ENCODE measurements at places on chromosomes 1 and 21. TPM values are rescaled to one million over a fixed set of nuclear protein-coding genes. Genes with fewer than 3 reads are reported as not detected.

SKI gene
- 16.0 TPM for total RNA-seq

TSPAN1 gene
- 31.9 TPM for total RNA-seq

BGLAP gene
- total RNA-seq = not detected

RHCE gene
- 0.95 TPM for total RNA-seq

TPTE gene
- not detected for total RNA-seq

APCS gene
- not detected for total RNA-seq

MYOG gene
- not detected for total RNA-seq

PAPPA2 gene
- total RNA-seq = 0.46 TPM

KRTAP13-2 gene
- not detected for total RNA-seq

LCE3D gene
- not detected for total RNA-seq

ADORA1 gene
- total RNA-seq = 0.31 TPM

PKP1 gene
- total RNA-seq = 68.9 TPM

C1QB gene
- total RNA-seq = not detected

RBM8A gene
- total RNA-seq = 248 TPM

BEND5 gene
- not detected for total RNA-seq

ZNF697 gene
- 7.2 TPM for total RNA-seq

DSCAM gene
- 2.6 TPM for total RNA-seq

ZNF648 gene
- total RNA-seq = not detected

PITHD1 gene
- total RNA-seq = 48.2 TPM

PM20D1 gene
- total RNA-seq = not detected

NR1I3 gene
- total RNA-seq = not detected

PDZK1IP1 gene
- 3.5 TPM for total RNA-seq

DIO1 gene
- not detected for total RNA-seq

KCNJ9 gene
- total RNA-seq = not detected

GBP6 gene
- total RNA-seq = 0.61 TPM

OR2L2 gene
- total RNA-seq = not detected

FRRS1 gene
- 8.5 TPM for total RNA-seq
